ENCODE measurements at places on chromosomes 3 and 15.

GRCh38 chr3:142029052-142029642 is 120.2 kb downstream of the TFDP2 start:
- DNase-seq = no peak

- DNase-seq = no peak
These were observed 12.3 kb downstream of the POGLUT1 start for GRCh38 chr3:119481079-119481478.

DNA sequence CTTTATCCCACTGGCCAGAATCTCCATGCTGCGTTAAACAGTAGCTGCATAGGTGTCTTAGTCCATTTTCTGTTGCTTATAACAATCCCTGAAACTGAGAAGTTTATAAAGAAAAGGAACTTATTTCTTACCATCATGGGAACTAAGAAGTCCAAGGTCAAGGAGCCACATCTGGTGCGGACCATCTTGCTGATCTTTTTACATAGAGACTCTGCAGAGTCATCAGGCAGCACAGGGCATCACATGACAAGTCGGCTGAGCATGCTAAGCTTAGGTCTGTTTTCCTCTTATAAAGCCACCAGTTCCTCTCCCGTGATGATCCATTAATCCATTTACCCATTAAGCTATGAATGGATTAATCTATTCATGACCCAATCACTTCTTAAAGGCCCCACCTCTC is 22.4 kb upstream of the FAM174B start:
- DNase-seq = no peak

- DNase-seq = peak; percentile 46
These were observed 73.2 kb upstream of the HEG1 start for GRCh38 chr3:125128861-125129501.

DNA sequence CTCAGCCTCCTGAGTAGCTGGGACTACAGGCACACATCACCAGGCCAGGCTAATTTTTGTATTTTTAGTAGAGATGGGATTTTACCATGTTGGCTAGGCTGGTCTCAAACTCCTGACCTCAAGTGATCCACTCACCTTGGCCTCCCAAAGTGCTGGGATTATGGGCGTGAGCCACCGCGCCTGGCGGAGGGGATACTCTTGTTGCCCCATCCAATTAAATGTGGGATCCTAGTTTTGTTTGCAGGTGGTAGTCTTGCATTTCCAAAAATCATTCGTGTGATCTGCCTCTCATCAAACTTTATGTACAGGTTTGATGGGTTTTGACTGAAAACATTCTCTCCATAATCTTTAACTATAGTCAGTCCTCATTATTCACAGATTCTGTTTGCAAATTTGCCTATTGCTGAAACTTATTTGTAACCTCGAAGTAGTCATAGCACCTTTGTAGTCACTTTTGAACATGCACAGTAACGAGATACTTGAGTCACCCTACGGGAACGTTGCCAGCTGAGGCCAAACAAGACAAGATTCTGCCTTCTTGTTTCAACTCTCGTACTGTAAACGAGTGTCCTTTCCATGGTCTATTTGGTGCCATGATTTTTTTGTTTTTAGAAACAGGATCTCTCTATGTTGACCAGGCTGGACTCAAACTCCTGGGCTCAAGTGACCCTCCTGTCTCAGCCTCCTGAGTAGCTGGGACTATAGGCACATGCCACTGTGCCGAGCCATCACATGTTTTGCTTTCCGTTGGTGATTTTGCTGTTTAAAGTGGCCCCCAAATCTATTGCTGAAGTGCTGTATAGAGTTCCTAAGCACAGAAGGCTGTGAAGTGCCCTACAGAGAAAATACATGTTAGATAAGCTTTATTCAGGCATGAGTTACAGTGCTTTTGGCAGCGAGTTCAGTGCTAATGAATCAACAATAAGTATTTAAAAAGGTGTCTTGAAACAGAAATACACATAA is 8.1 kb upstream of the MAPK6 start:
- peak; percentile 89 for DNase-seq

DNA sequence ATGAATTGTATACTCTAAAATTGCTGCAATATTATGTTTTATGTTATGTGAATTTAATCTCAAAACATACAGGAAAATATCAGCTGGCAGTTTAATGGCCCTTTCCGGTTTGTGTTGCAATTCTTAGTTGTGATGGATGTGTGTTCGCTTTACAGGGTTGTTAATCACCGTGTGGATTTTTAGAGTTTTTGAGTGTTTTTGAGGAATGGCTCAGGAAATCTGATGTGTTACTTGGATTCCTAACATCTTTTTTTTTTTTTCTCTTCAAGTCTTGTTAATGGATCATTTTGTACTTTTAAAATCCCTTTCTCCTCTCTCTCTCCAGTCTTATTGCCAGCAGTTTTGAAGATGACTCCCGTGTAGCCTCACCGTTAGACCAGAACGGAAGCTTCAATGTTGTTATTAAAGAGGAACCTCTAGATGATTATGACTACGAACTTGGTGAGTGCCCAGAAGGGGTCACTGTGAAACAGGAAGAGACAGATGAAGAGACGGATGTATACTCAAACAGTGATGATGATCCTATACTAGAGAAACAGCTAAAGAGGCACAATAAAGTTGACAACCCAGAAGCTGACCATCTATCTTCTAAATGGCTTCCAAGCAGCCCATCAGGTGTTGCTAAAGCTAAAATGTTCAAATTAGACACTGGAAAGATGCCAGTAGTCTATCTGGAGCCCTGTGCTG is 35.7 kb downstream of the MGA start:
- DNase-seq = peak; percentile 68
